ENCODE measurements at places on chromosomes 6 and 20. TPM values are rescaled to one million over a fixed set of nuclear protein-coding genes. Genes with fewer than 3 reads are reported as not detected.

GRCh38 chr20:54346276-54346675 lies 129.1 kb upstream of the DOK5 start:
- DNase-seq, result no peak

DNA sequence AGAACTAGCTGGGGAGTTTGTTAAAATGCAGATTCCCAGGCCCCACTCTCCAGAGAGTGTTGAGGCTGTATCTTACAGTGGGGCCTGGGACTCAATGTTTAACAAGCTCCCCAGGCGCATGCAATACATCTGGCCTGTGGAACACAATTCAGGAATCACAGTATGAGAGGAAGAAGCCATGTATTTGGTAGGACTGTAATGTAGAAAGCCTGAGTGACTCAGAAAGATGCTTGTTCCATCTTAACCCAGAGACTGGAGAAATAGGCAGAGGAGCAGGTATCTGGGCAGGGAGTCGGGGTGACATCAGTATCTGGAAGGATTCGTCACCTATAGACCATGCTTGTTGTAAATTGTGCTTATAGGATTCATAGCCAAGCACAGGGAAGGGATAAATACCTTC lies 90.5 kb downstream of the UNC5CL start:
- DNase-seq, result no peak

DNA sequence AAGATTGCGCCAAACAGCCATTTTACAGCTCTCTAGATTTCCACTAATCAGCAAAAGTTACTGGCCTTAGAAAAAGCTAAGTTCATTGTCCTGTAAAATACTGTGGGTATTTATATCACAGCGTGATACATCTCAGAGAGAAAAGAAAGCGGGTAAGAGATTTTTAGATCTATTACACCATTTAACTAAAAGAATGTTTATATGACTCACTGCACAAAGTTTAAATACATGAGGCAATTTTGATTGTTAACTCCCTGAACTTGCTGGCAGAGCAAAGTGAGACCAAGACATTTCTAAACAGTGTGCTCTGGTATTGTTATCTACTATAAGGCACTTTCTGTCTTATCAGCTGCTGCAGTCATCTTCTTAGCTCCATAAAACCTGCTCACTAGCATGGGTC lies 314.3 kb downstream of the EPHA7 start:
- DNase-seq, result no peak

- no peak for DNase-seq
Measured at GRCh38 chr6:52160472-52161104, 25.6 kb upstream of the IL17A start.

GRCh38 chr20:46954490-46955038 lies 59.9 kb downstream of the EYA2 start:
- DNase-seq, result no peak

DNA sequence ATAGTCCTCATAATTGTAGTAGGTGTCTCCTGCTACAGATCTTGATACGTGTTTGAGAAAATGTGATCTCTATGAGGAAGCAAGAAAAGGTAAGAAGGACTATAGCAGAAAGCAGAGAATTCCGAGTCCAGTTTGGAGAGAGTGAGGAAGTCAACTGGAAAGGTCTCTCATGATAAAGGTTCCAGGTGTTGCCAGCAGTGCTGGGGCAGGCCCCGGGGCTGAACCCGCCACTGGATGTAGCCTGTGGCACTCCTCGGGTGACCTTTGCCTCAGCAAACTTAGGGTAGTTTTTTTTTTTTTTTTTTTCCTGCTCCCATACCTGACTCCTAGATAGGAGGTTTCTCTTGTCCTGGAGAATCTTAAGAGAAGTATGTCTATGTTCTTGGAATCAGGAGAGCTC lies 62.8 kb downstream of the FAM120B start:
- no peak for DNase-seq

- DNase-seq, result no peak
Measured at GRCh38 chr6:136351518-136352110, 62.0 kb upstream of the BCLAF1 start.

DNA sequence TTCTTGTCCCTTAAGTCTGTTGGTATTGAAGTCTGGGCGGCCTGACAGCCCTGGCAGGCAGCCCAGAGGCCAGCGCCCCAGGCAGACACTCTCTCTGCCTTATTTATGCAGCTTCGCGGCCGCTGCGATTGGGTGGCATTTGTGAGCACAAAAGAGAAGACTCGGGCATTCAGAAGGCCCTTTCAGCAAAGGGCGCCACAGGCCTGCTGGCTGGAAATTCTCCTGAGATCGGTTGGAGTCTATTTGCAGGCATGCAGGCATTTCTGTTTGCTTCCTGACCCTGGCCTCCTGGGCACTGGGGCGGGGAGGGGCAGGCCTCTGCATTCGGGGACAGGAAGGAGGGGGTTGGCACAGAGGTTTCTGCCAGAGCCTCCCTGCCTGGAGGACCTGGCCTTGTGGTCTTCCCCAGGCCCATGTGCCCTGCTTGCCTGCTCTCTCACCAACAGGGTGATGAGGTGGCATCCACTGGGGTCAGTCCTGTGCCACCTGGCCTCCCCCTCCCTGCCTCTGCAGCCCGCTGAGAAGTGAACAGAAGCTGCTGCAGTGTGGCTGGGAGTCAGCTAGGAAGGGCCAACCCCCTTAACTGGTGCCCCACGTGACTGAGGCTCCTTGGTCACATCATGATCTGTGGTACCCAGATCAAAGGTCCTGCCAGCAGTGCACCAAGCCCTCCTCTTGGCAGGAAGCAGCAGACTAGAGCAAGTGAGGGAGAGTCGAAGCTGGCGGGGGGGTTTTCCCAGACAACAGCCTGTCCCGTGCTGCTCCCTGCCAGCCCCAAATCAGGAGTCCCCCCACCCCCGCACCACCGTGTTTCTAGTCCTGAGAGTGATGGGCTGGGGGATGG lies 16.6 kb upstream of the CCDC167 start:
- peak; percentile 82 for DNase-seq

DNA sequence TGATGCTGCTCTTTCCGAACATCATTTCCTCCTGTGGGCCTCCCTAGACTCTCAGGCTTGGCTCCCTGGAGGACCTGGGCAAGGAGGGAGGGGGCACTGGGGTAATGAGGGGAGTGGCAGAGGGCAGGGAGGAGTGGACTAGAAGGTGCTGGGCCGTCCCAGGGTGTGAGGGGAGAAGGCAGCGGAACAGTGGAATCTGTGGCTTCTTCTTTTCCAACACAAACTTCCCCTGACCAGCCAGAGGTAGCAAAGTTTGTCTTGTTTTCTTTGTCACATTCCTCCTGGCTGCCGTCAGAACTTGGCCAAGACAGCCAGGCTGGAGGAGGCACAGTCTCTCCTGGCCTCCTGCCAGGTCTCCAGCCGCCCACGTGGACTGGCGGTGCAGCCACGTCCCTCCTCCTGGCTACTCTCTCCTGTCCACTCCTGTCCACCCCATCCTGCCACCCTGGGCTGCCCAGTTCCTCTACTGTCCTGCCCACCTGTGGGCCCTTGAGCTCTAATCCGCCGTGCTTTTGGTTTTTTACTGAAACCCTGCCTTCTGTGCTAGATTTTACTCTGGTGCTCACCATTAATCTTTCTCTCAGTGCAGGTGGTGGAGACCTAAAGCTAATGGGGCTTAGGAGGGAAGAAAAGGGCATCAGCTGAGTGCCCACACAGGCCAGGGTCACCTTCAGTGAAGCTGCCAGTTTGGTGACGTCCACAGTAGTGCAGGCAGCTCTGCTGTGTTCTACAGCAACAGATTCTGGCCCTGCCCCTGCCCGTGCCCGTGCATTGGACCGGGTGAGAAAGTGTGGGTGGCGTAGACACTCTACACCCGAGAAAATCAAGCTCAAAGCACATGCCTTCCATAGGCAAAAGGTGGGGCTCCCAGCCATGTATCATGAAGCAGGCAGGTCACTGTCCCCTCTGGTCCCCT lies 2.8 kb upstream of the CDSN start:
- no peak for DNase-seq

- DNase-seq, result no peak
Measured at GRCh38 chr6:107154131-107154800, 39.0 kb upstream of the BEND3 start.

- DNase-seq, result no peak
Measured at GRCh38 chr6:146855889-146856288, 257.1 kb downstream of the ADGB start.

GRCh38 chr6:34239893-34240292 lies 3.2 kb downstream of the HMGA1 start:
- no peak for DNase-seq

Gene APCDD1L
- total RNA-seq, result not detected

Gene RBPJL
- total RNA-seq, result 0.19 TPM

All from activated T-cell treated with anti-CD3 and anti-CD28 coated beads, Interleukin-2, amount 50 U/mL, for 4 hours (primary cell).